AG09319 (cell line): ENCODE measurements at places on chromosomes 13 and 19.
A peak's percentile ranks its signal among the peaks of the same experiment; 100 is the strongest.

GRCh38 chr13:42066542-42066941 is 18.1 kb downstream of the DGKH start:
- peak; percentile 73 for DNase-seq

- DNase-seq = no peak
Measured at GRCh38 chr13:36130193-36130551, 1.0 kb downstream of the DCLK1 start.

DNA sequence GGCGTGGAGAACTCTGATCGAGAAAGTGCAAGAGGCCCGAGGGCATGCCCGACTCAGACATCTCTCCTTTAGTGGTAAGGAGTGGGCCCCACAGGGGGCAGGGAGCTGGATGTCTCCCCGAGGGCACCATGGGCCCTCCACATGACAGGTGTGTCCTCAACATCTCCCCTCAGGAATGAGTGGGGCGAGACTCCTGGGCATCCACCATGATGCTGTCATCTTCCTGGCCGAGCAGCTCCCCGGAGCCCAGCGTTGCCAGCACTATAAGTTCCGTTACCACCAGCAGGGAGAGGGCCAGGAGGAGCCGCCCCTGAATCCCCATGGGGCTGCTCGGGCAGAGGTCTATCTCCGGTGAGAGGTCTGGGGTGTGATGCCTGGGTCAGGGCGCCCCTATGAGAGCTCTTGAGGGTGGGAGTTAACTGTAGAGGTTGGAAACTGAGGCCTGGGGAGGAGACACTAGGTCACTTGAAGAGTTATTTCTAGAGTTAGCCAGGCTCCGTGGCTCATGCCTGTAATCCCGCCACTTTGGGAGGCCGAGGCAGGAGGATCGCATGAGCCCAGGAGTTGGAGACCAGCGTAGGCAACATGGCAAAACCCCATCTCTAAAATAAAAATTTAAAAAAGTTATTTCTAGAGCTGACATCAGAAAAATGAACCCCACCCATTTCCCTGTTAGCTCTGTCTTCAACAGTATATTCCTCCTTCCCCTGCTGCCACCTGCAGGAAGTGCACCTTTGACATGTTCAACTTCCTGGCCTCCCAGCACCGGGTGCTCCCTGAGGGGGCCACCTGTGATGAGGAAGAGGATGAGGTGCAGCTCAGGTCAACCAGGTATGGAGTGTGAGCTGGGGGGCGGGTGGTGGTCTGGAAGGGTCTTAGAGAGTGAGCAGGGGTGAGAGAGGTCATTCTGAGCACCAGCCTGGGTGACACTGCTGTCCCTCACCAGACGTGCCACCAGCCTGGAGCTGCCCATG is 5.1 kb downstream of the IGFLR1 start:
- DNase-seq = no peak

DNA sequence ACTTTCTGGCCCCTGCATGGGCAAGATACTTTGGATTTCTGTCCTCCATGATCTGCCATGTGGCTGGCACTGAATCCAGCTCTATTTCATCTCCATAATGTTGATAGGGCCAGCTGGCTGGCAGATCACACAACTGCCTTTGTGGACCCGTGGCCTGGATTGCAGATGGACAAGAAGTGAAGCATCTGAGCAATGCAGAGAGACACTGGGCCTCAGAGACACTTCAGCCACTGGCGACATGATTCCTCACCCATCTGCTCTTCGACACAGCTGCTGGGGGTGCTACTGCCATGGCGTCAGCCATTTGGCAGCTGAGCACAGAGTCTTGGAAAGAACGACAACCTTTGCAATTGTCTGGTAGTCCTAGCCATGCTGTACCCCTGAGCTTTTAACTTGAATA is 79.5 kb upstream of the MYO16 start:
- no peak for DNase-seq

GRCh38 chr19:6596621-6597020 is 5.7 kb upstream of the CD70 start:
- no peak for DNase-seq

- DNase-seq = no peak
Measured at GRCh38 chr13:33076001-33076992, 60.1 kb downstream of the KL start.
